ENCODE measurements at places on chromosomes 5 and 9.

- no peak for DNase-seq
Measured at GRCh38 chr5:65382582-65382981, 99.1 kb downstream of the ADAMTS6 start.

- DNase-seq = no peak
Measured at GRCh38 chr9:89390068-89390555, 71.8 kb downstream of the SECISBP2 start.

DNA sequence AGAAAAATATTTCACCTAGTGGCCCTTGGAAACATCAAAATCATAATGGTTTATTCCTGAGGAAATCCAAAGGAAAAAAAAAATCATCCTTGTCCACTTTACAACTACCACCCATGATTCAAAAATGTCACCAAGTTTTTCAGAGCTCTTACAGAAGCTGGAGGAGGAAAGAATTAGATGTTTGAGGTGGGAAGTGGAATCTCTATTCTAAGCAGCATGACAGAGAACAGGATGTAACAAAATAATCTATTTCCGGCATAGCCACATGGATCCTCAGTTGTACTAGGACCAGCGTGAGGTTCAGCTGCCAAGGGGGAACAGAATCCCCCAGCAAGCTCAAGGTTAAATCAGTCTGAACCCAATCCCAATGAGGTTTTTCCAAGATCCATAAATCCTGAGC is 40.2 kb downstream of the FBXW11 start:
- DNase-seq = no peak

DNA sequence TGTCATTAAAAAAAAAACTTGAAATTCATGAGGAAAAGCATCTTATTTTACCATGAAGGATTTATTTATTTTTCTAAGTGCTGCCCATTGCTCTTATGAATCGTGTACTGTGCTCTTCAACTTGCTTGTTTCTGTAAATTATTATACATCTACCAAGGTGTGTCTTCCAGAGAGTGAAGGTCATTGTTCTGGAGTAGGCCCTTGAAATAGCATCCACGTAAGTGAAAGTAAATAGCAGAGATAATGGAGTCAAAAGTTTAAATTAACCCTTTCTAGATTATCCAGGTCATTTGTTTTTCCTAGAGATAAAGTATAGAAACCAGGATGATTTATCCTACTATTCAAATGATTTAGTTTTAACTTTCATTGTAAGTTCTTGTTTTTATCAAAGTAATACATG is 473.1 kb downstream of the DIRAS2 start:
- no peak for DNase-seq

- DNase-seq = peak; percentile 6
Measured at GRCh38 chr9:89462817-89463683, 34.9 kb downstream of the SEMA4D start.

- no peak for DNase-seq
Measured at GRCh38 chr5:92421942-92422341, 1038.8 kb upstream of the ARRDC3 start.

- DNase-seq = no peak
Measured at GRCh38 chr9:130728721-130729120, 35.1 kb downstream of the EXOSC2 start.

GRCh38 chr9:101902051-101902450 is 163.6 kb upstream of the GRIN3A start:
- no peak for DNase-seq

GRCh38 chr5:153938191-153938842 is 100.4 kb downstream of the FAM114A2 start:
- DNase-seq = no peak

- no peak for DNase-seq
Measured at GRCh38 chr5:142466195-142466971, 141.6 kb upstream of the SPRY4 start.

DNA sequence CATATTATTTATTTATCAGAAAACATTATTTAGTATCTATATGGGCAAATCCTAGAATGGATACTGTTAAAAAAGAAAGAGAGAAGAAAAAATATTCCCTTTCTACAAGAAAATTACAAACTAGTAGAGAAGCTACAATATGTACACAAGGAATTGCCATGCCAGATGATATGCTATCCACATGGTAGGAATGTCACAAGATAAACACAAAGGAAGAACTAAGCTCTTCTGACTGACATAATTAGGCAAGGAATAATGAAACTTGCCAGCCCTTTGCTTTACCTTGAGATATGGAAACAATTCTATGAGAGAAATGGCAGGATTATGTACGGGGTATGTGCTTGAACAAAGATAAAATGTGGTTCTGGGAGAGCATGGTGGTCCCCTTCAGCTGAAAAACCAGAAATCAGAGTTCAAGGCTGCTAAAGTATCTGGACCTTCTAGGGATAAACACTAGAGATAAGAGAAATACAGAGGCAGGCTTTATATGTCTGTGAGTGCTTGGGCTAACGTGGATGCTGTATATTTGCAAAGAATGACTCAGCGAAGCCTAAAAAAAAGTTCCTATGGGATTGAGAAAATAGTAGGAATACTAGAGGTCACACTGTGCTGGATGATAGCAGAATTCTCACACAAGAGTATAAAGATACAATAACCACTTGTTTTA is 451.6 kb downstream of the TLE1 start:
- DNase-seq = no peak

DNA sequence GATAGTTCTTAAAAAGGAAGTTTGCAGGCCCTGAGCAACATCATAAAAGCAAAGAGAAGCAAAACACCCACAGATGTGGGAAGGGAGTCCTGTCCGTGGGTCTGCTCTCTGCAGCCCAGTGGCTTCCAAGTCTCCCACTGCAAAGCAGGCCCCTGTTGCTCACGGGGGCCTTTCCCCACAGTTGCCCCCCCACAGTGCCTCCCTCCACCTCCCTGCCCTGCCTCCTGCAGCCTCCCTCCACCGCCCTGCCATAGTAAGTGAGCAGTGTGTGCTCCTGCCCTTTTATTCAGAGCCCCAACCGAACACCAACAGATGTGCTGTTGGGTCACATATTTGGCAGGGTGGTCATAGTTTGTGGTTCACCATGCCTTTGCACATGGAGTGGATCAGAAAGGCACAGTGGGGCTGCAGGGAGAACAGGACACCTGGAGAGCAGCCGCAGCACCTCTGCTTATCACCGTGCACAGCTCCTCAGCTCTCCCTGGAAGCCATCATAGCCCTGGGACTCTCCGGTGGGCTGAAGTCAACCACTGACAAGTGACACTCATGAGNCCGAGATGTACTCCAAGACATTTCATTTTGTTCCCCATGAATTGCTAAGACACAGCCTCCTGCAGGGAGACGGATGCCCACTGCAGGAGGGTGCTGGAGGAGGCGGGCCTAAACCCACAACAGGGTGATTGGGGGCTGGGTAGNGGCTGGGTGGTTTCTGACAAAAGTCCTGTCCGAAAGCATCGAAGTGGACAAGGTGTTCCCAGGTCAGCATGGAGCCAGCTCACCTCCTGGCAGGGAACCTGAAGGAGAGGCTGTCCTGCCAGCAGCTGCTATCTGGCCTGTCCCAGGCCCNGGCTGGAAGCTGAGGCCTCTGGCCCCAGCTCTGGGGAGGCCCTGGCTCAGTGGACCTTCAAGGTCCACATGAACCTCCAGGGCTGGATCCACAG is 278.9 kb downstream of the GADD45G start:
- DNase-seq = no peak

GRCh38 chr5:148988328-148988727 is 74.5 kb downstream of the SH3TC2 start:
- DNase-seq = no peak

GRCh38 chr9:83633676-83634075 is 10.7 kb downstream of the IDNK start:
- no peak for DNase-seq

DNA sequence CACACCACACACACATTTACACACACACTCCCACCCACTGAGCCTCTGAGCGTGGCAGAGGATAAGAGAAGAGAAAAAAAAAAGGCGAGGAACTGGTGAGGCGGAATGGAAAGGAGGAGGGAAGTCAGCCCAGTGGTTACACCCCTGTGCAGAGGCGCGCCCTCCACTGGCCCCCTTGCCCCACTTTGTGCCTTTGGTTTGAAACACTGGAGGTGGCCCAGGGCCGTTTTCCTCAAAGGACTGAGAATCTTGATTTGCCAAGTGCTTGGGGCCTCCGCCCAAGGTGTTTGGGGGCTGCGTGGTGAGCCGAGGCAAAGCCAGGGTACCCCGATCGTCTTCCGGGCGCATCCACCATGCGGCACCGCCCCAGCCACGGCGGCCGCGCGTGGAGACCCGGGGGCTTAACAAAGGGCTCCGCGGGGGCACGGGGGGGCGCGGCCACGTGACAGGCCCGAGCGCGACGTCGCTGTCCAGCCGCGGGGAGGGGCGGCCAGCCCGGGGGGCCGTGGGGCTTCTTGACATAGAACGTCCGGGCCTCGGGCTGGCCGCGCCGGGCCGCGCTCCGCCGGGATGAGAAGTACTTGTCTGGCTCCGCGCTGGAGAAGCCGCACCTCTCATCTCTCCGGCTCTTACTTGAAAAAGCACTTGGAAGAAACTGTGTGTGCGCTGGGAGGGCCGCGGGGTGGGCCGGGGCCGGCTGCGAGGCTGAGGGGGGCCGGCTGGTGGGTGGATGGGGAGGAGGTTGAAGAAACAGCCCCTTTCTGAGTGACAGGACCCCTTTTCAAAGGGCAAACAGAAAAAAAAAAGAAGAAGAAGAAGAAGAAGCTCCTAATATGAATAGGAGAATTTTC is 21.0 kb downstream of the NR2F1 start:
- DNase-seq = no peak

- DNase-seq = no peak
Measured at GRCh38 chr9:36946653-36947052, 87.4 kb downstream of the PAX5 start.

GRCh38 chr9:91515074-91515687 is 91.5 kb upstream of the NFIL3 start:
- DNase-seq = peak; percentile 42

GRCh38 chr9:85212887-85213286 is 528.9 kb downstream of the AGTPBP1 start:
- DNase-seq = peak; percentile 55

- no peak for DNase-seq
Measured at GRCh38 chr9:113026200-113026599, 14.2 kb upstream of the ZNF883 start.
